ENCODE measurements at places on chromosomes 2 and 18.

DNA sequence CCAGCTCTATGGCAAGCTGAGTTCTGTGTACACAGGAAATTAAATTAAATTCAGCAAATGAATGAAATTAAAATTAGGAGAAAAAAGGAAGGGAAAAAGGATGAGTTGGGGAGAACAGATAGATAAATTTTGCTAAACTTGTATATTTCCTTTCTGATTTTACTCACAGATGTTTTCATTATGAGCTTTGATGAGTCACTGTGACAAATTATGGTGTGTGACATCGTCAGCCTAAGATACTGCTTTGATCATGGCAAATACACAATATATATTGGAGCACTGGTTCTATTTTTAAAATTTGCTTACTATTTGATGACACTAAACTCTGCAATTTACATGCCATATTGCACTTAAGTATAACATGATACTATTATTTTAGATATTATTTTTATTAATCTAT, 464.6 kb upstream of the SPHKAP start:
- peak; percentile 53 for DNase-seq

DNA sequence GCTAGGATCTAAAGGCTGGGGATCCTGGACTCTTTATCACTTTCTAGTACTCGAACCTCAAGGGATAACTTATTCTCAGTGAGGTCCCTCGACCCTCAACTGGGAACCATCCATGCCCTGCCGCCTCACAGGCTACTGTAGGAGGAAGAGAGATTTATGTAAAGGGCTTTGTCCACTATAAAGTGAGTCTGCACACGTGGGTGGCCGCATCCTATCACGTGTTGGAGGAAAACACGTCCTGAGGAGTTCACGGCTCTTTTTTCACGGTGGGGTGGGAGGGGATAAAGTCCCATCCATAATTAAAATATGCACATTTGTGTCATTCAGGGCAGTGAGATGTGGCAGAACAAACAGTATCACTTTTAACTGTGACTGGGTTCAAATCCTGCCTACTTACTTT, 176.6 kb downstream of the KLHL29 start:
- no peak for DNase-seq

- peak; percentile 36 for DNase-seq
Observed at GRCh38 chr2:41899189-41899588, 148.6 kb upstream of the PKDCC start.

DNA sequence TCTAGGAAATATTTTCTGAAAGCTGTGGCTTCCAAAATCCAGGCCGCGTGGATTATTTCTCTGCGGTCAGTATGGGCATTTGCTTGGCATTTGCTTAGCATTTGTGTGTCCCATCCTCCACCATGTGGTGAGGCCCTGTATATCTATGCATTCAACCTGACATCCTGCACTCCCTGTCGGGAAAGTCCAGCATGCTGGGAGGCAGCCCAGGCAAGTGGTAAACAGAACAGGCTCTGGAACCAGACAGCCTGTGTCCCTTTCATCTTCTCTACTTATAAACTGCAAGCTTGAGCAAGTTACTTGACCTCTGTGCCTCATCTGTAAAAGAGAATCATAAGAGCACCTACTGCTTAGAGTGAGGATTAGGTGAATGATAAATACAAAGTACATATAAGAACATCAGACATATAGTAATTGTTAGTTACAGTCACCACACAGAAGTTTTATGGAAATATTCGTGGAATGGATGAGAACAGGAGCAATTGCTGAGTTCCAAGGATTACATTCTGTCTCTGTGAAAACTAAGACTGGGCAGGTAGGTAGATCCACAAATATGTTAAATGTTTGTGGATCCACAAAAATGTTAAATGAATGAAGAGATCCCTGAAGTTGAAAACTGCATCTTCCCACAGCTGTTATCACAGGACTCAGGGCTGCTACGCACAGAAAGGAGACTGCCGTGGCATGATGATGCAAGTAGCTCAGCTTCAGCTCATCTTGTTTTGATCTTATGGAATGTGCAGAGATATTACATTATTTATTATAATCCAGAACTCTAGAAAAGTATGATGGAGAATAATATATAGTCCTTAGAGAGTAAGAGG, 317.0 kb upstream of the MMADHC start:
- DNase-seq = no peak

DNA sequence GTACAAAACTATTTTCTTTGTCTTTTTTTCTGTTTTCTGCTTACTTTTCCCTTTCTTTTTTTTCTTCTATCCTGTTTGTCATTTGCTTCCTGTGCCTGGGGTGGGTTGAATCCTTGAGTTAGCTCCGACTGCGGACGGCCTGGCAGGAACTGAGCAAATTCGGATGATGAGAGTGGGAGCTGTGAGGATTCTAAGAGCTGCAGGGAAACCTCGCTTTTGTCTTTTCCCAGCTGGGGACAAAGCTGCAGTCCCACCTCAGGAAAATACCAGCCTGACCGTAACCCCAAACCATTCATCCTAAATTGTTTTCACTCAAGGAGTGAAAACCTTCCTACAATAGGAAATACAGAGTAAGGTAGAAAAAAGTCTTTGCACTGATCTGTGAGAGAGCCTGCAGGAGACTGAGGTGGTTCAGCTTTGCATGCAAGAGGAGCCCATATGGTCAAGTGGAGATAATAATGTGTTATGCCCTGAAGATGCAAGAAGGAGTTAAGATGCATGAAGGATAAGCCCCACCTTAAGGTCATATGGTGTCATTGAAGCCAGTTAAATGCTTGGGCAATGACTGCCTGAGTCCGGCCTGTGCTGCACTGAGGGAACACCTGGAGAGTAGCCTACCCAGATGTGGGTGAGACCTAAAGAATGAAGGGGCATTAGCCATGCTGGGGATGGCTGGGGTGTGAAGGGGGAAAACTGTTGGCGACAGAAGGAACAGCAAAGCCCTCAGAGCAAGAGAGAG, 31.7 kb upstream of the ARL4C start:
- DNase-seq = no peak

- DNase-seq = no peak
Observed at GRCh38 chr2:4416431-4416830, 713.1 kb downstream of the DCDC2C start.

DNA sequence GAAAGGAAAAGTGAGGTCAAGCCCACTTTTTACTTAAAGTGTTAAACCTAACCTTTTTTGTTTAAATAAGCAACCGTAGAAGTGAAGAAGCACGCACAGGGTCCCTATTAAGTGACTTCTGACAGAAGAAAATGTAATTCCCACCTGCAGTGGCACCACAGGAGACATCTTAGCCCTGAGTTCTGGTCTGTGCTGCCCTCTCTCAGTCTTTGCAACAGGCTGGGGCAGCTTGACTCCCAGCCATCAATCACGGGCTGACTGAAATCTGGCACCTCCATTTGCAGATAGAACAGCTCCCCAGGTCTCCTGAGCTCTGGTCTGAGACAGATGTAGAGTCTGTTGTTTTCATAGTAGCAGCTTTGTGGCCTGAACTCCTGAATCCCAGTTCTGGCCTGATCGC, 170.0 kb downstream of the LTBP1 start:
- no peak for DNase-seq

GRCh38 chr2:64295326-64296139, 151.3 kb upstream of the PELI1 start:
- no peak for DNase-seq

- peak; percentile 72 for DNase-seq
Observed at GRCh38 chr18:25262920-25263319, 89.0 kb downstream of the ZNF521 start.

DNA sequence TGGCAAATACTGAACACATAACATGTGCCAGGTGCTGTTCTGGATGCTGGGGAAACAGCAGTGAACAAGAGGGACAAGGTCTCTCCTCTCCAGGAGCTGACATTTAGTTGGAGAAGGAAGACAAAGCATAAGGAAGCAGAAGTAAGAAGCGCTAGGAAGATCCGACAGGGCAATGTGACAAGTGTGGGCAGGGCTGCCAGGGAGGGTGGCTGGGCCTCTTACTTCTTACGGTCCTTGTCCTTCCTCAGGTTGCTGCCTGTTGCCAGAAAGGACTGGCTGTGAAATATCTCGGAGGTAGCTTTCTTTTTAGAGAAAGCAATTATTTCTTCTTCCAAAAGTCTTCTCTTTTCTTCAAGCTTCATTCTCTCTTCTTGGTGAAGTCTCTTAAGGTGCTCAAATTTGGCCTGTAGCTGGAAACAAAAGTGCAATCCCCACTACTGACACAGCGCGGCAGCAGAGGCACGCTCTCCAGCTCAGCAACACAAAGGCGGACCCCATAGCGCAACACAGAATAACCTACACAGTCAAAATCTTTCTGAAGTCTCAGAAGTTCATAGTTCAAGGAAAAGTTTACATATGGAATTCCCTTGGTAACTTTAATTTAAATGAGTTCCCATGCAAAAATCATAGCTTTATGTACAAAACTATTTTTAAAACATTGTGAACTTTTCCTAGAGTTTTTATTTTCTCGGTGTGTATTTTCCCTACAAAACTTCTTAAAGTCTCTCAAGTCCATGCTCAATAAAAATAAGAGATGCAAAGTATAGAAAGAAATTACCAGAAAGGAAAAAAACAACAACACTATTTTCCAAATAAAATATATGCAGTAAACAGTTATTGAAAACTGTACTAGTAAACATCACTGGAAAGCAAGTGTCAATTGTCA, 67.7 kb downstream of the SEPTIN10 start:
- DNase-seq = peak; percentile 55

DNA sequence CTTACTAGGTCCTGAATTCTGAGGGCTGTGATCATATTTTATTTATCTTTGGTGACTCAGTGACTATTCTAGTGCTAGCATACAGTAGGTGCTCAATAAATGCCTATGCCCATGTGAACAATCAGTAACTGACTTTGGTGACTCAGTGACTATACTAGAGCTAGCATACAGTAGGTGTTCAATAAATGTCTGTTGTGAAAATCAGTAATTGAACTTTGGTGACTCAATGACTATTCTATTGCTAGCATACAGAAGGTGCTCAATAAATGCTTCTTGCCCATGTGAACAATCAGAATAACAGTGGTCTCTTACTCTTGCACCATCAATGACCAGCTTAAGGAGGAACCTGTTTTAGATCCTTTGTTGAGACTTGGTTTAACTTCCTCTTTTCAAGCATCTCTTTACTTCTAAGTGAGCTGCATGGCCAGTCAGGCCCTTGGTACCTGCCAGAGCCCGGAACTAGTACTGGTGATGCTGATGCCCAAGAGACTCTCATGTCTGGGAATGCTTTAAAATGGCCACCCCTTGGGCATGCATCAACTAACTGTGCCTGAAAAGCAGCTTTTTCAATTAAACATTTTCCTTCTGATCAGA, 214.9 kb upstream of the SPRED2 start:
- DNase-seq = no peak

DNA sequence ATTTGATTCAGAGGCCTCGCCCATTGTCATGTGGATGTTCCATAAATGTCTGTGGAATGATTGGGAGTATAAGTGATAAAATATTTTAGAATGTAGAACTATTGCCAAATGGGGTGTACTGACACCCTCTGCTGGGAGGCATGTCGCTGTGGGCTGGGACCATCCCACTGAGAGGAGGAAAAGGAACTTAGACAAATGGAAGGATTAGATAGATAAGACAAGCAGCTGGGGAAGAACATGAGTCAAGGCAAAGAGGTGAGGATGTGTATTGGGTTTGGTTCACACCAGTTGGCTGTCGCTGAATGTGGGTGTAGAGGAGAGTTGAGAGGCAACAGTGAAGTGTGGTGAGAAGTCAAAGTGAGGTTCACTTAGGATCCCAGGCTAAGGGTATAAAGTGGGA, 4.0 kb downstream of the C2orf74 start:
- no peak for DNase-seq

DNA sequence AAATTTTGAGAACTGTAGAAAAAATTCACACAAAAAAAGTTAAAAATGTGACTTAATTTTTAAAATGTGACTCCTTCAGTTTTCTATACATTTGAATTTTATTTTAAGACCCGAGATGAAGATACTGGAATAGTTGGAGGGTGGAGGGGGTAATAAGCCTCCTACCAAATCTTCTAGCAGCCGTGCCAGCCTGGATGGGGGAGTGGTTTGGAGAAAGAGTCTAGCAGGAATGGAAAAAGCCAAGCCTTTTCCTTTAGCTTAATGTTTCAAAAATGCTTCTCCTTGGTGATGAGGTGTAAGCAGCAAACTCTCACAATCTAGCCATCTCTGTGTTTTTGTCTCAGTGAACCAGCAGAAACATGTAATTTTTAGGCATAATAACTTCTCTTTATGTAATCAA, 14.7 kb downstream of the CASP8 start:
- no peak for DNase-seq

DNA sequence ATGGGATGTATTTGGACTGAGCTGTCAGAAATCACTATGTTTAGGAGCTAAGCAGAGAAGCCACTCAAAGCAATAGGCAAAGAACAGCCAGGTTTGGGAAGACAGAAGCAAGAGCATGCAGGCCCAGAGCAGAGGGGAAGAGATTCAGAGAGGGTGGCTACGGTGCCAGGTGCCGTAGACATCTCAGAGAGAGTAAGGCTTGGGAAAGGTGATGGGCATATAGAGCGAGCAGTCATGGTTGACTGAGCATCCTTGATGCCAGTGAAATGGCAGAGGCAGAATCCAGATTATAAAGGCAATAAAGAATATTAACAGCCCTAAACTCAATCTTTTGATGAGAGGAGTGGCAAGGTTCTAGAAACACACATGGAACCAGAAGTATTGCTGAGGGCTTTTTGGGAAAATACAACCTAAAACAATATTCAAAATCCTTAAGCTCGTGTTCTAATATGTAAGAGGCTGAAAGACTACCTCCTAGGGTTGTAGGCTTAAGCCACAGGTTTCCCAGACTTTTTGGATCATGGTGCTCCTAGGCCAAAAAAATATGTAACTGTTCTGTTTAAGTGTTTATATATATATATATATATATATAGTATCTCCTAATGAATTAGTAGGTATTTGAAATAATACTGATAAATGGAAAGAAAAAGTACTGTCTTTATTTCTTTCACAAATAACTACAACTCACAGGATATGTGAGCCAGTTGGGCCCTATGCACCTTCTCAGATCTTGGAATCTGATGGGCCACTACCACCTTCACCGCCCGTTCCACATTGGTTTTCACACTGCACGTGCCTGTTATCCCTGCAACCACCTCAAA, 113.3 kb downstream of the MYCN start:
- DNase-seq = no peak

- DNase-seq = no peak
Observed at GRCh38 chr2:16604236-16604635, 61.4 kb downstream of the CYRIA start.

GRCh38 chr2:33121416-33121815, 174.7 kb downstream of the LTBP1 start:
- no peak for DNase-seq

GRCh38 chr2:154836632-154837031, 138.1 kb downstream of the KCNJ3 start:
- DNase-seq = no peak

DNA sequence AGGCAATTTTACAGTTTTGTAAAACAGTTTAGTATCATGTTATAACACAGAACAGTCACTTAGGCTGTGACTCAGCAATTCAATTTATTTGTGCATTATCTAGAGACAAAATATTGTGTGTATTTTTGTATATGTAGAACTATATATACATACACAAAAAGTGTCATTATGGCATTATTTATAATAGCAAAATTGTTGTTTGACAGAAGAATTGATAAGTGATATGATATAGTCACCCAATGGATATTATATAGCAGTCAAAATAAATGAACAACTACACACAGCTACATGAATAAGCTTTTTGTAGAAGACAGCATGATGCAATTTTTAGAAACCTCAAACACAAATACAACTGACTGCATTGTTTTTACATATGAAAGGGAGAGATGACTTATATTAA, 334.0 kb downstream of the TRIB2 start:
- DNase-seq = peak; percentile 15

All from fibroblast of skin of right quadriceps (primary cell).